ENCODE measurements at places on chromosomes 6 and 20.
A peak's percentile ranks its signal among the peaks of the same experiment; 100 is the strongest.

DNA sequence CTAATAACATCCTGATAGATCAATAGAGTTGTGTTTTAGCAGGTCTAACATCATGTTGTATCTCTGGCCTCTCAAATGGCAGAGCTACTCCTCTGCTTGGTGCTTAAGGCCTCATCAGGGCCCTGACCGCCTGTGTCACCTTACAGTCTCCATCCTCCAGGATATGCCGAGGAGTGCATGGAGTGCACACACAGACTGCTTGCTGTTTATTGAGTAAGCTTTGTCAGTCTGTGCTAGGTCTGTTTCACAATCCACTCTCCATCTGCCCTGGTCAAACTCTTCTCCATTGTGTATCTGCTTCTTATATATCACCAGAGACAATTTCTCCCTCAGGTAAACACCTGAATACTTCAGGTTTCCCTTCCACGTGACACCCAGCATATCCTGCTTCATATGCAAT, 136.1 kb downstream of the SLC24A3 start:
- peak; percentile 86 for DNase-seq

DNA sequence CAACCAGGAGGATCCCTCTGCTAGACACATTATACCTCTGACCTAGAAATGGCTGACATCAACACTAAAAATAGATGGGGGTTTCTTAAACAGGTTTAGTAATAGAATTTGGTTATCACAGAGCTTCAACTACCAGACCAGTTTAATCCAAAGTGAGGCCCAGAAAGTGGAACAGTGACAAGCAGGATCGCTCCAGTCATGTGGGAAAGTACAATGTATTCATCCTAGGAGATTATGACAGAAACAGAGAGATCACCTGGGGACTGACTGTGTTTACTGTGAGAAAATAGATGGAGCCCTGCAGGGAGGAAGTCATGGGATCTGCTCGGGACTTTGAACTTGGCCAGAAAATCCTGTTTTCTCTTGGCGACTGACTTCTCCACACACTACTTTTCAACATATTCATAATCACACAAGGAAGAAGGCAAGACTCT, 238.7 kb upstream of the SOX4 start:
- no peak for DNase-seq

DNA sequence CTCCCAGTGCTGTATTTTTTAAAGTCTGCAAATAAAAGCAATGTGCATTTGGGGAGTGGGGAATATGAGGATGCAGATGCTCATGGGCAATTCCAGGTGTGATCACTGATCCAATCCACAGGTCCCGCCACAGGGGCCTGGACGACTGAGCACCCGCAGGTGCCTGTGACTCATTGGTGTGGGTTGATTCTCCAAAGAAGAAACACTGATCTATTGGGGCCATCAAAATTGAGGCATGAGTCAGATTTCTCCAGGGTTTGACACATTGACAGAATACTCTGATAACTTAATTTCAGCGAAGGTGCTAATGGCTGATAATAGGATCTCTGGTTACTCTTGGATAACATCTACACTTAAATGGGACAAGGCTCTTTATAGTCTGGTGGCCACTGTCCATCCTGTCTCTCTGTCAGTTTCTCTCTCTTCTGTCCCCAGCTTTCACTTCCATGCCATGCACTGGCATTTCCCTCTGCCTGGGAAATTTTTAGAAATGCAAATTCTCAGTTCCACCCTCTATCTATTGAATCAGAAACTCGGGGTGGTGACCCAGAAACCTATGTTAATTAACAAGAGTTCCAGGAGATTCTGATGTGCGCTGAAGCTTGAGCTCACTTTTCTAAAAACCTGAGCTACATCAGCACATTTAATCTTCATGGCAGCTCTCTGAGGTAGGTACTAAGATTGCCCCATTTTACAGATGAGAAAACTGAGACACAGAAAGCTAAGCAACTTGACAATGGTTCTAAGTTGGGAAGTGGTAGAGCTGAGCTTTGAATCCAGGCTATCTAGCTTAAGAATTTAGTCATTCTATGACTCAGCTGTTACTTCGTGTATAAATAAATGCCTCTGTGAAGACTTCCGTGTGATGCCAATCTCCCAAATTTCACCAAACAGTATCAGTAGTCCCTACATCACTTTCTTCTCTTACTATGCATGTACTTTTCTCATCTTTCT, 10.2 kb upstream of the RCAN2 start:
- DNase-seq: no peak

DNA sequence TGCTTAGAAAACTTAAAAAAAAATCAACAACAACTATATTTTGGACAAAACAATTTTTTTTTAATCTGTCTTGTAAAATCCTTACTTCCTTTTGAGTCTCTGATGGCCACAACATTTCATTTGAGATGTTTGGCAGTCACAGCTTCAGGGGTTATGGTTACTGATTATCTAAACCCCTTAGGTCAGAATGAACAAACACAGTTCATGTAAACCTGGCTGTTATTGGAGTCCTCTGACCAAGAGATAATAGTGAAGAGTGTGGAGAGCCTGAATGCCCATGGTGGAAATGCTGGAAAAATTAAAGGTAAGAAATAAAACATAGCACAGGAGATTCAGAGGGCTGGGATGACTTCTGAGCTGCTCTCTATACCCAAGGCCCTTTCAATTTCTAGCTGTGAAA, 38.2 kb downstream of the TMX4 start:
- no peak for DNase-seq

- DNase-seq: no peak
Observed at GRCh38 chr6:36226438-36227047, 30.0 kb downstream of the BRPF3 start.

GRCh38 chr20:478949-479429, 16.7 kb upstream of the TBC1D20 start:
- DNase-seq: peak; percentile 89

DNA sequence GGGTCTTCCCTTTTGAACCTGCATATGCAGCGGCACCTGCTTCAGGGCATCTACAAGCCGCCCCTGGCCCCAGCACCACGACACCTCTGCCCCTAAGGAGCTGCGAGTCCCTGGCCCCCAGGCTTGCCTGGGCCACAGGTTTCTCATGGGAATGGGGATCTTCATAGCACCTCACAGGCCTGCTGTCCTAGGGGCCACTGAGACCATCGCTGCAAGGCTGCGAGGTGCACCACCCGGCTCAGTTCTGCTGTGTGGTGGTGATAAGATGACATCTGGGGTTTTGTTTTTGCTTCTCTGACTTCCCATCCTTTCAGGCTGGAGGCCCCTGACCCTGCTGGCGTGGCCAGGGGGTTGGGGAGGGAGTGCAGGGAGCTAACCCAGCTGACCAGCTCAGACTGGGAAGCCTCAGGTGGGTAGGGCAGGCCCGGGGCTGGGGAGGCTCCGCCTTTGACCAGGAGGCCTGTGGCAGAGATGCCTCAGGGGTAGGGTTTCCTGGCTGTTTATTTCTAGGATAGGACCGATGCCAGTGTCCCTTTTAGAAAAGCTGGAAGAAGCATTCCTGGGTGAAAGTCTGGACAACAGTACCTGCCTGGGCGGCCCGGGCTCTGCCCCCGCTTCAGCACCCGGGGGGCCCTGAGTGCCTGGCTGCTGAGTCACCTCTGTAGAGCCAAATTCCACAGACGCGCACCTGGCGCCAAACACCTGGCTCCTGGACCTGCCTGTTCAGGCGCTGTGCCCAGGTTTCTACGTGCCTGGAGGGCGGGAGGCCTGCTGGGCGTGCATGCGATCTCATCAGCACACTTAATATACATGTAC, 264.7 kb downstream of the DLL1 start:
- DNase-seq: peak; percentile 77

- no peak for DNase-seq
Observed at GRCh38 chr6:16717275-16717942, 43.9 kb downstream of the ATXN1 start.

DNA sequence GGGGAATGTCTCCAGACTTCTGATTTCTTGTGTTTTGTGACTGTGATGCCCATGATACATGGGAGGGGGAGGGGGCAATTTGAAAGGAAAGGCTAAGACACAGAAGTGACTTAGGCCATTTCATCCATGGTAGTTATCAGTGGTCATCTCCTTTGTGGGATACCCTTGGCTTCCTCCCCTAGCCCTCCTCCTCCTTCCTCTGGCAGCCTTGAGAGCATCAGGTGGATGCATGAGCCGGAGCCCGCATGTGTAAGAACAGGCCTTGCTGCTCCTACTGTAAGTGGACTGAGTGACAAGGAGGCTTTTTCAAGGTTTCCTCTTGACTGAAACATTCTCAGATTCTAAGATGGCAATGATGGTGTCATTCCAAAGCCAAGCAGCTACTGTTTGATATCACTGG, 874 bp downstream of the CD83 start:
- no peak for DNase-seq

- DNase-seq: no peak
Observed at GRCh38 chr6:131917318-131917717, 33.9 kb downstream of the CCN2 start.

DNA sequence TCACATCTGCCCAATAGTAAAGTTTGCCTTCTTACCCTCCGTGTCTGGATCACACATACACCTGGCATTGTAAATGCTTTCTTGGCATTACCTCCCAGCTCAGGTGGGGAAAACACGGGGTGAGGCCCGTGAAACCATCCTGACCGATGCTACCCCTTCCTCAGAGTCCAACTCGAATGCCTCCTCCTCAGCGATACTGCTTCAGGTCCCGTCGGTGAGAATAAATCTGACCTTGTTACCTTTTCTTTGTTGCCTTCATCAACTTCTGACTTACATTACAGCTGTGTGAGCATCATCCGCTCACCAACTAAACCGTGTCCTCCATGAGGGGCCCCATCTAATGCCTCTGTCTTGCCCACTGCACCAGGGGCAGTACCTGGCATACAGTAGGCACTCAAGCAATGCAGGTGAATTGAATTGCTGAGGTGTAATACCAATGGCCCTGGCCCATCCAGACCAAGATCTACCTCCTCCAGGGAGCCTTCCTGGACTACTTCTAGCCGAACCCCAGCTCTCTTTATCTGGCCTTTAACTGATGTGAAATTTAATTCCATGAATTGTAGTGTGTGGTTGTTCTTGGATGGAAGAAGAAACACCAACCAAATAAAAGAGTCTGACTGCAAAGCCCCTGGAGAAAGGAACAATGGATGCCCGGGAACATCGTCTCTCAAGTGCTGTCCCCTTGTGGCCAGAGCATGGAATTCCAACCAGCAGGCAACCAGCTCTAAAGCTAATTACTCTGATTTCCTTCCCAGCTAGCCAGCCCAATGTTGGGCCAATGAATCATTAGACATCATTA, 141.5 kb downstream of the ANKRD60 start:
- DNase-seq: no peak

- DNase-seq: no peak
Observed at GRCh38 chr6:110266996-110267395, 86.8 kb downstream of the CDC40 start.

DNA sequence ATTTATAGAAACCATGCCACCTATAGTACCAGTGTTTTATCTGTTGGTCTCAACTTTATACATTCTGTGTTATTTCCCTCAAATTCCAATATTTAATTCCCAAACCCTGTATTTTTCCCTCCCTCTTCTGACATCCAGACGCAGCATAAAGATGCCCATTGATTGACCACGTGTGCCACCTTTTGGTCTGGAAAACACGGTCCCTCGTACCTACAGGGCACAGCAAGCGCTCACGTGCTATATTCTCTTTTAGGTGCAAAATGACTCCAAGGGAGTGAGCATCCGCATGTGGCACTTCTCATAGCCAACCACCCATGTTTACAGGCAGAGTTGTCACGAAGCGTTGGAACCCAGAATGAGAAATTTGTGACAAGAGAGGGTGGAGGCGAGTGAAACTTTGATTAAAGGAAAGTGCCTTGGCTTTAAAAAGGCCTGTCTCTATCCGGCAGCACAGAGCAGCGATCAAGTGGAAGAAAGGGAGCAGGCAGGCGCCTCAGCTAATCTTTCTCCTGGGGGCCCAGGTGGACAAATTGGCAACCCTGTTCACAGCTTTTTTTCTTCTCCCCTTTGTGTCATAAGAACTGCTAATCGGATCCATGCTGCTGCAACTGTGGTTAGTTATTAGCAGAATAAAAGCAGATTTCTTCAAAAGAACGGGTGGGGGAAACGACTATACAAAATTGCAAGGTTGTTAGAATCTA, 225.9 kb downstream of the TMEM242 start:
- no peak for DNase-seq

- no peak for DNase-seq
Observed at GRCh38 chr6:12293235-12293930, 3.2 kb downstream of the EDN1 start.

- no peak for DNase-seq
Observed at GRCh38 chr20:21358737-21359136, 38.6 kb downstream of the NKX2-4 start.

GRCh38 chr20:56630086-56630493, 984 bp downstream of the TFAP2C start:
- no peak for DNase-seq

GRCh38 chr6:67916399-67916798, 718.7 kb upstream of the ADGRB3 start:
- DNase-seq: no peak

DNA sequence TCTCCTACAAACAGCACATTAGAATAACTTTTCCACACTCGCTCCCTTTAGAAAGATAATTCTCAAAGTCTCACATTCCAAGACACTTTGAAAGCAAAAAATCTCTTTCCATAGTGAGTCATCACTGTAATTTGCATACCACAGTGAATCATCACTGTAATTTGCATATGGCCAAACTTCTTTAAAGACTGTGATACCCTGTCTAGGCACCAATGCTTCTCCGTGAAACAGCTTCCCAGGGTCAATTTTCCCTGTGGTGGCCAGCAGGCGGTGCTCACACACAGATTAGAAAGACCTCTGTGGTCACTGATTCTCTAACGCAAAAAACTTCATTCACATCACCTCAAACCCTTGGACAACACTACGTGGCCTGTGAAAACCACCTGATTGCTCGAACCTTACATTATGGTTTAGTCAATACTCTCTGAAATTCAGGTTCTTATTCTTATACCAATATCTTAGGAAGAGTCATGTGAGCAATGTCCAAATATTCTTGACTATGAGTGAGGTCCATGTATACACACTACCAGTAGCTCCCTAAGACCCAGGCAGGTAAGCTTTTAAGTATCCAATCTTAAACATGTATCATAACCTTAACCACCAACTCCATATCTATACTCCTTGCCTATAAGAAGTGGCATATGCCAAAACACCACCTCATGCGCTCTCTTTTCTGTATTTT, 78.5 kb upstream of the PHACTR1 start:
- no peak for DNase-seq

DNA sequence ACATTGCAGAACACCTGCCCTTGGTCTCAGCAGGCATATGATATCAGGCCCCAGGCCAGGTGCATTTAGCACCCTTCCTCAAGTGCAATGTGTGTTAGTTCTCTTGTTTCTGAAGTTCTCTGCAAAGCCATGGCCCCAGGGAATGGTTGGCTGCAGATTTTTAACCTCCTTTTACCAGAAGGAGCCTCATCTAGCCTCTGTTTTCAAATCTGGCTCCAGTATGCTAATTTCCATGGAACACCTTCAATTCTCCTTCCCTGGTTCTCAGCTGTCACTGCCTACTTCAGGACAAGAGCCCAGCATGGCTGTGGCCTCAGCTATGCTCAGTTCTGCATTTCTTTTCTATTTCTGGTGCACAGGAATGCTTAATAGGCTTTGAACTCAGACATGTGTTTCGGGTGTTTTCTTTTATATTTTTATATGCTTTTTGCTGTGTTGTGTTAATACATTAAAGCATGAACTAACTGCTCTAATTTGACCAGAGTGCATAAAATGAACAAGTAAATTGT, 51.6 kb upstream of the OGFRL1 start:
- no peak for DNase-seq
